NCI-H510A treated with DMSO at 0.1 percent for 48 hours (cell line): ENCODE measurements at places on chromosomes 16 and 17.

DNA sequence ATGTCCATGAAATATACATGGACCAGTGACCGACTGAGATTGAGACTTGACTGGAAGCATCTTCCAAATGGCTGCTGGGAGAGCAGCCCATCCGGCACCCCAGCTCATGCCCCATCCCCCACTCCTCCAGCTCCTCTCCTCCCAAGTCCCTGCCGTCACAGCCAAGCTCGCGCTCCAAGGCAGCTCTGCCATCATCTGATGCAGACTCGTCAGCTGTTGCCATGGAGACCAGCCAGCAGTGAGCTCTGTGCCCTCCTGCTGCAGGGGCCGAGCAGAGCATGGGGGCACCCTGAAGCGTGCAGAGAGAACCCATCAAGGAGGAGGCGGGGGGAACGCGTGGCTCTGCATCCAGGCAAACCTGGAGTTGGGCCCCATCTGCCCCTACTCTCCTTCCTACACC, 74.5 kb upstream of the TNRC6C start:
- DNase-seq: peak; percentile 56

DNA sequence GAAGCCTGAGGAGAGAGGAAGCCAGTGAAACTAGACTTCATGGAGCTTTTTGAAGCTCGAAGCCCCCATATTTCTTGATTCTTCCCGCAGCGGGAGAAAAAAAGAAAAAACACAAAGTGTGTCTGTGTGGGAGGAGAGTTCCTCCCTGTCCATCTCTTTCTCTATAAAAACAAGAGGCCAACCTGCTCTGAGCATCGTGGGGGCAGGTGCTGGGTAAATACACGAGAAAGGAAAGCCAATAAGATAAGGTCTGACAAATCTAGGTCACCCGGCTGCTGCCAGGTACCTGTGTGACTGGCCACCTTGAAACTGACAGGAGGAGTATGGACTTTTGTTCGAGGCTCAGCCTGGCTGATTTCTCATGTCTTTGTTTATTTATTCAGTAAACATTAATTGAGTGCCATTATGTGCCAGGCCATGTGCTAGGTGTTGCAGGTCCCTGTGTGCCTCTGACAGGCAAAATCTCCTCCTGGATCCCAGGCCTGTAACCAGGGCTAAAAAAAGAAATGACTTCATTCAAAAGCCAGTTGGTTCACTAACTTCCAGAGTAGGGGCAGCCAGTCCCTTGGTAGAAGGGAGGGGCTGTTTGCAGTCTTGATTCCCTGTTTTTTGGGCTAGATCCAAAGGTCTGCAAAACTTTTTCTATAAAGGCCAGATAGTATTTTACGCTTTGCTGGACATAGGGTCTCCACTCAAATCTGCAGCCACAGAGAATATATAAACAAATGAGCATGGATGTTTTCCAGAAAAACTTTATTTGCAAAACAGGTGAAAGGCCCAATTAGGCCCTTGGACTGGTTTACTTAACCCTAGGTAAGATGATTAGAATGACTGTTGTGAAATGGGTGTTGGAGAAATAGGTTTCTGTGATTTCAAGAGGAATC, 35.6 kb downstream of the YPEL2 start:
- DNase-seq: peak; percentile 96

GRCh38 chr17:33167736-33168135, 125.4 kb downstream of the ASIC2 start:
- DNase-seq: no peak

DNA sequence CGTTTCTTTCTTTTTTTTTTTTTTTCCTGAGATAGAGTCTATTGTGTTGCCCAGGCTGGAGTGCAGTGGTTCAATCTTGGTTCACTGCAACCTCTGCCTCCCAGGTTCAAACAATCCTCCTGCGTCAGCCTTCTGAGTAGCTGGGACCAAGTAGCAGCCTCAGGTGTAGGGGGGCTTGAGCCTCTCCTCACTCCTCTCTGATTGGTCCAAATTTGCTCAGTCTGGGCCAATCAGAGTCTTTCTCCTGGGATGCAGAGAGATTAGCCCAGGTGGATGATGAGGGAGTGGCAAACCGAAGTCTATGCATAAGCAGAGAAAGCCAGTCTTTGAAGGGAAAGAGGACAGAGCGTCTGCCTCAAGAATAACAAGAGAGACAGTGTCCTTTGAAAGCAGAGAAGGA, 99.0 kb downstream of the BMERB1 start:
- no peak for DNase-seq

DNA sequence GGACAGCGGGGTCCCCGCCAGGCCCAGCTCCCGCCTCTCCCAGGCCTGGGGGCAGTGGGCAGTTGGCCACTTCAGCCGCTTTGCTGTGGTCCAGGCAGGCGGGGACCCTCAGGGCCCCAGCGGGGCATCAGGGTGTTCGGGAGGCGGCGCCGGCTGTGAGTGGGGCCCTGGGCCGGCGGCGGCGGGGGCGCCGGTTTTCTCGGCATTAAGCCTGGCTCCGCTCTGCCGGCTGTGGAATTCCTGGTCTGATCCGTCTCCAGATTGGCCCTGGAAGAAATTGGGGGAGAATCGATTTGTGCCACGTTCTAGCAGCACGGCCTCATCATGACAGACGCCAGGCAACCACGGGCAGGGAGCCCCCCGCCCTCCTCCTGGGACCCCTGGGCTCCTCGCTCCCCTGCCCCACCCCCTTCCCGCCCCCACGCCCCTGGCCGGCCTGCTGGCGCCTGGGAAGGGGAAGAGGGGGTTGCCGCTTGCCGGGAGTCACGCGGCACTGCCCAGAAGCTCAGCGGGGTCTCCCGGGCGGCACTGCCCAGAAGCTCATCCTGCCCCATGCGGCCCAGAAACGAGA, 28.6 kb upstream of the SSTR5 start:
- no peak for DNase-seq

- DNase-seq: peak; percentile 19
Observed at GRCh38 chr16:440627-441026, 15.2 kb downstream of the RAB11FIP3 start.

- peak; percentile 69 for DNase-seq
Observed at GRCh38 chr17:38982858-38983746, 15.9 kb upstream of the FBXO47 start.

GRCh38 chr16:85302848-85303353, 190.6 kb upstream of the CIBAR2 start:
- no peak for DNase-seq

DNA sequence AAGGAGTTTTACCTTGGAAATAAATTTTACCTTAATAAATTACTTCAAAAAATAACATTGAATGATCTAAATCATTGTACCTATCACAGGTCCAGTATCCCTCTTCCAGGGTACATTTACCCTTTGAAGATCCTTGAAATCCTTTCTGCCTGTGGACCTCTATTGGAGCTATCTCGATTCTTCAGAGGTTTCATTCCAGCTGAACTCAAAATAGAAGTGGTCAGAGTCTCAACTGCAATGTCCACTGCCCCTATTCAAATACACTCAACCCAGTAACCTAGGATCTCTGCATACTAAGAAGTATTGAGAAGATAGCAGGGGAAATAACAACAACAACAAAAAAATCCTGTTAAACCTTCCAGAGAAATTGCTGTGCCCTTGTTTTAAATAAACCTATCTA, 9.3 kb downstream of the ABCA5 start:
- DNase-seq: no peak

- DNase-seq: peak; percentile 30
Observed at GRCh38 chr17:17376362-17376761, 73.2 kb downstream of the NT5M start.

DNA sequence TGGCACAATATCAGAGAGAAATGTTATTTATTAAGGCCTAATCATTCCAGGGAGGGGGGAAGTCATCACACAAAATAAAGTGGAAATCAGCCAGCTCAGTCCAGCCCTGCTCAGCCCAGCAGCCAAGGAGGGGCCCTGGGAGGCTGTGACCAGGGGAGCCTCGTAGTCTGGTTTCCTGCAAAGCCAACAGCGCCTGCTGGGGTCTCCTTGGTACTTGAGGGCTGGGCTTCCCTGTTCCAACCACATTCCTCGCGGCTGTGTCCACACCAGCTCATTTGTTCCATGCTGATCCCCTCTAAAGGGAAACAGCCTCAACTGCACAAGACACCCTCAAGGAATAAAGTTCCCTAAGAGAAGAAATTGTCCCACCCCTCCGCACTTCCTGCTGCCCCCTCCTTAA, 154.0 kb downstream of the TMEM132E start:
- DNase-seq: no peak

GRCh38 chr16:61817583-61818278, 218.5 kb downstream of the CDH8 start:
- DNase-seq: no peak

DNA sequence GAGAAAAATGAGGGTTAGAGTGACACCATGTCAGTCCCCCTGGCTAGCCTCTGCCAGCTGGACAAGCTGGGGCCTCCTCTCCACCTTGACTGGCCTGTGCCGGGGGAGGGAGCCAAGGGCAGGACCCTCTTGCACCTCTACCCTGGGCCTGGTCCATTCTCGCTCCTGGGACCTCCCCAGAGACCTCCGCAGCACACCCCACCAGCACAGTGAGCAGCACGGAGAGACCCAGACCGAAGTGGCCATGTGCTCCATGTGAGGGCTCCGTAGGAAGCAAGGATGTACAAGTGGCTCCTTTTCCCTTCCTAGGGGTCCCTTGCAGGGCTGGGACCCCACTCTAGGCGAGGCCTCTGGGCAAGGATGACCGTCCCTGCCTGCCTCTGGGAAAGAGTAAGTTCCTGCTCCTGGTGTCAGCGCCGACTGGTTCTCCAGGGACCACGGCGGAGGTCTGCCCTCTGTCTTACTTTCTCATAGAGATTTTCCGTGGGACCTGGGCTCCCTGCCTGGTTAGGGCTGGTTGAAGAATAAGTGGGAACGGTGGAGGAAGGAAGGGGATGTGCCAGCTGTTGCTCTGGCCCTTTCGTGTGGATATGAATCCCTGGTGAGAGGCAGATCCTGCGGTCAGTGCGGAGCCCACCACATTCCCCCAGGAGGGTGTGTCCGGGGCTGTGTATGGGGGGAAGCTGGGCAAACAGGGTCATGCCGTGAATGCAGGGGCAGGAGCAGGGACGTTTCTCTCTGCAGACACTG, 124.2 kb downstream of the METRNL start:
- DNase-seq: no peak

- DNase-seq: peak; percentile 33
Observed at GRCh38 chr16:27238016-27238587, 30.5 kb downstream of the NSMCE1 start.

GRCh38 chr16:5516115-5516514, 418.5 kb upstream of the EEF2KMT start:
- no peak for DNase-seq

DNA sequence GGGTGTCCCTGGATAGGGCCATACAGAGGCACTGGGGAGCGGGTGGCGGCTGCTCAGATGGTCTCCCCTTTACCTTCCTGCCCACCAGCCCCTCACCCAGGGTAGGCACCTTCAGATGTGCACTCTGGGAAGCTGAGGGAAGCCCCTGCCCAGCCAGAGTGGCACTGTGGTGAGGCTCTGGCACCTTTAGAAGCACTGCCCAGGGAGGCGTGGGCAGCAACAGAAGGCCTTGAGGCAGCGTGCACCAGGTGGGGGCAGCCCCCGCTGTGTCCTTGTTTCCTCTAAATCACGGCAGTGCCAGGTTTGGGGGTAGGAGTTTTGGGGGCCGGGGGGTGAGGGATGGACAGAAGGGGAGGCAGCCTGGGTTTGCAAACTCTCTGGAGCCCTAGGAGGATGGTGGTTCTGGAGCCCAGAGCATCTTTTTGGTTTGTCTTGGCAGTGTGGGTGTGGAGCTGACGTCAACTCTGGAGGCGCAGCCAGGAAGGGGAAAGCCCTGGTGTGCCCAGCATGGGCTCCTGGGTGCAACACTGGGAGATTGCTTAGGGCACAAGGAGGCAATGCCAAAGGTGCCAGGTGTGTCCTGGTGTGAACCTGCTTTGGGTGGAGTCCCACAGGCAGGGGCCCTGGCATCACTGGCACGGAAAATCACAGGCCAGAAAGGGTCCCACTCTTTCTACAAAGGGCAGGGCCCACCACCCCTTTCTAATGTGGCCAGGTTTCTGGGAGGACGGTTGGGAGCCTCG, 23.1 kb upstream of the CDC42EP4 start:
- DNase-seq: no peak

DNA sequence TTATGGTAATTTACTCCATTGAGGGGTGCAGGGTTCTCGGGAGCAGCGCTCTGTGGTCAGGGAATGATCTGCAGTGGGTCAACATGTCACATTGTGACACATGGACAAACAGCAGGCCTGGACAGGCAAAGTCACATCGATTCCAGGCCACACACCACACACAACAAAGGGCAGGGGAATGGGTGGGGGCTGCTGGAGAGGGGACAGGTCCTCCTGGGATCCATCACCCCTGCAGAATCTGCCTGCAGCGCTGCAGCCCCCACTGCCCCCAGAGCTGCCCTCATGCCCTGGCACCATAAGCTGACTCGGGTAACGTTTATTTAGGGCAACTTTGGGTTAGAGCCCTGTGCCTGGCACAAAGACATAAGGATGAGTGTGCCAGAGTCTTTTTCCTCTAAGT, 9.1 kb downstream of the PEMT start:
- DNase-seq: no peak

DNA sequence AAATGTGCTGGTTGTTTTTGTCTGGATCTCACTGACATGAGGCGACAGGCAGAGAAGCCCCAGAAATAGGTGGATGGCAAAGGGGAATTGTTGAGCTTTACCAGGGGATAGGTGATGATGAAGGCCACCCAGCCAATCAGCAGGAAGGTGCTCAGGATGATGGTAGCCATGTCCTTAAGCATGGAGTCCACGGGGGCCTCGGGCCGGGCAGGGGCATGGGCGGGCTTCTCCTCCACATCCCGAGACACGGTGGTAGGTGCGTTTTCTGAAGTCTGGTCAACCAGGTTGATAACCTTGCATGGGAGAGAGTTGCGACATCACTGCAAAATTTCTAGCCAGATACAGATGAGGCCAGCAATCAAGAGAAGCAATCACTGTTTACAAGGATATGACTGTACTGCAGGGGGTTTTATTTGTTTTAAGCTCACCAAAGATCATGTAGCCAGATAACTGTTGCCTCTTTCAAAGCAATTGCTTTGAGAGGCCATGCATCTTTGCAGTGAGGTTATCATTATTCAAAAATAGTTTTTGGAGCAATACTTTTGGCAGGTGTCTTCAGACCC, 37.3 kb upstream of the ICAM2 start:
- no peak for DNase-seq

DNA sequence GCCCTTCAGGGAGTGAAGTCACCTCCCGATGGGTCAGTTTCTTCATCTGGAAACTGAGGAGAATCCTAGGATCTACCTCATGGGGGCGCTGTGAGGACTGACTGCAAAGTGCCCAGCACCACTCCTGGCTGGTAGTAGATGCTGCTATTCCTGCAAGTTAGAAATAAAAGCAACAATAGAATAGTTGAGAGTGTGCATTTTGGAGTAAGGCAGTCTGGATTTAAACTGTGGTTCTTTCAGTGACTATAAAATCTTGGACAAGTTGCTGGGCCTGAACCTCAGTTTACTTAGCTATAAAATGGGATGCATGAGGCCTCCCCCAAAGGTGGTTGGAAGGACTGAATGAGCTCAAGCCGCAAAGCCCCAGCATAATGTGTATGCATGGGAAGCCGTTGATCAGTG, 70.6 kb downstream of the CYB5B start:
- DNase-seq: no peak

GRCh38 chr17:42845556-42845917, 1.2 kb downstream of the AOC2 start:
- DNase-seq: no peak
